ENCODE measurements at places on chromosomes 1 and 21. TPM values are rescaled to one million over a fixed set of nuclear protein-coding genes. Genes with fewer than 3 reads are reported as not detected.

DNA sequence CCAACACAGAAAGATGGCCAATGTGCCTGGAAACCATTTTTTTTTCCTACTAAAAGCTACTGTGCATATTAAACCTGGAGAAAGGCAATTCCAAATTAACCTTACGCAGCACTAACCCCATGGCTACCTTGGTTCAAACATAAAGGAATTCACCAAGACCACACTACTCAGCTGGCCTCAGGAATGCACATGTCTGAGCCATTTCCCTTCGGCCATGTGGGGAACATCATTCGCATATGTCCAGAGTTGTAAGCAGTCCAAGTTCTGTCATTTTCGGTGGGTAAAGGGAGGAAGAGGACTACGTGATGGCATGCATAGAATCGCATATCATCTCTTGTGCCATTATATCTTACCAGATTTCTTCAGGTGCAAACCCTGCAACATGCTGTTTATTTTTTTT, 175.4 kb downstream of the NTMT2 start:
- H3K4me3 ChIP-seq, result no peak overlapping the region
- H3K36me3 ChIP-seq, result no peaks in the 10 kb centered on the region
- DNase-seq, result peak; percentile 53
- H3K27me3 ChIP-seq, result no peaks in the 10 kb centered on the region
- no peaks in the 10 kb centered on the region for H3K4me1 ChIP-seq

DNA sequence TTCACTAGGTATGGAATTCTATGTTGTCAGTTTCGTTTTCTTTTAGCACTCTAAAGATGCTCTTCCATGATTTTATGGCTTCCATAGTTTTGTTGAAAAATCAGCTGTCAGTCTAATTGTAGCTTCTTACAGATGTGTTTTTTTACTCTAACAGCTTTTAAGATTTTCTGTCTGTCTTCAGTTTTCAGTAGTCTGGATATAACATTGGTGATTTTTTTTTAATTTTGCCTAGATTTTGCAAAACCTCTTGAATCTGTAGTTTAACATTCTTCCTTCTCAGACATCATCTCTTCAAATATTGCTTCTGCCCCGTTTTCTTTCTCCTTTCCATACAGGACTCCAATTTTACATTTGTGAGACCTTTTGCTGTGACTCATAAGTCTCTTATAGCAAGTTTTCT, 17.9 kb upstream of the DYRK1A start:
- no peak overlapping the region for H3K4me3 ChIP-seq
- no peaks in the 10 kb centered on the region for H3K27me3 ChIP-seq

- H3K27me3 ChIP-seq, result no peaks in the 10 kb centered on the region
- no peak overlapping the region for H3K27ac ChIP-seq
- H3K36me3 ChIP-seq, result no peaks in the 10 kb centered on the region
These were observed 302.9 kb downstream of the BARHL2 start for GRCh38 chr1:90414201-90414600.

The OR2L8 gene
- total RNA-seq, result not detected

GRCh38 chr1:29197590-29197924, 15.9 kb upstream of the SRSF4 start:
- H3K27me3 ChIP-seq, result no peaks in the 10 kb centered on the region
- H3K4me3 ChIP-seq, result no peak overlapping the region
- H3K36me3 ChIP-seq, result peaks cover 22% of the 10 kb centered on the region
- peak; percentile 62 for DNase-seq
- H3K4me1 ChIP-seq, result peaks cover 27% of the 10 kb centered on the region
